ENCODE measurements at places on chromosomes 5 and 9. TPM values are rescaled to one million over a fixed set of nuclear protein-coding genes. Genes with fewer than 3 reads are reported as not detected.

The NUTM2F gene
- not detected for total RNA-seq

- no peak for DNase-seq
These were observed 510.1 kb upstream of the CDH9 start for GRCh38 chr5:27548484-27548883.

The PROB1 gene
- total RNA-seq = 2.2 TPM

GRCh38 chr9:127491516-127491915 lies 40.2 kb downstream of the LRSAM1 start:
- no peak for DNase-seq

DNA sequence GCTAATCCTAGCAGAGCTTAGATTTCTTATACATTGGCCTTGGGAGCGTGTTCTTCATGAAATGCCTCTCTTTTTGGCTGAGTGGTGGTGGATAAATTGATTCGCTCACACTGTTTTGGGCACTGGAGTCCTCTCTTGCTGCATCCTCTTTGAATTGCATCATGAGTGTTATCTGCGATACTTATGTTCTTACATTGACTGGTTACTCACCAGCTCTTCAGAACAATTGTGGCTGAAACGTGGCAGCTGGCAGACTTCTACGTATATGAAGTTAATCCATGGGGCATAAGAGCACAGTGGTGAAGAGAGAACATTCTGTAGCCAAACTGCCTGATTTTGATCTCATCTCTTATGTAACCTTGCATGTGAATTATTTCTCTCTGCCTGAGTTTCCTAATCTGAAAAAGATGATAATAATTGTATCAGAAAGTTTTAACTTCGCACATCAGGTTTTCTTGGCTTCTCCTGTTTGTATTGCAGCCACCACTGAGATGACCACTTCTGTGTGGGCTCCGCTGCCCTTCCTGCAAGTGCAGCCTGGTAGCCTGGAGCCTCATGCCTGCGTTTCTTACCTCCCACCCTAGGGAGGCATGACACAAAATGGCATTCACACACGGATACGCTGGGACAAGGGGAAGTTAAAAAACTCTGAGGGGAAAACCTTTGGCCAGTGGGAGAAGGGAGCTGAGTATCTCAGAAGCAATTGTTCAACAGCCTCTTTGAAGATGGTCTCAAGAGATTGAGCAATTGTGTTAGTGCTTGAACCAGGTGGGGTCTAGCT lies 295.2 kb downstream of the ARHGAP26 start:
- DNase-seq = no peak

All from activated T-cell treated with anti-CD3 and anti-CD28 coated beads, Interleukin-2, amount 50 U/mL, for 4 hours (primary cell).